ENCODE measurements at places on chromosomes 7 and 10. TPM values are rescaled to one million over a fixed set of nuclear protein-coding genes. Genes with fewer than 3 reads are reported as not detected.

The BCL7B gene
- total RNA-seq = 12.0 TPM

The ZNF398 gene
- 92.7 TPM for total RNA-seq

The CLCN1 gene
- total RNA-seq = 0.23 TPM

The MACC1 gene
- 14.2 TPM for total RNA-seq

- peak; percentile 45 for DNase-seq
Observed at GRCh38 chr10:35336921-35337823, 863 bp downstream of the CCNY start.

DNA sequence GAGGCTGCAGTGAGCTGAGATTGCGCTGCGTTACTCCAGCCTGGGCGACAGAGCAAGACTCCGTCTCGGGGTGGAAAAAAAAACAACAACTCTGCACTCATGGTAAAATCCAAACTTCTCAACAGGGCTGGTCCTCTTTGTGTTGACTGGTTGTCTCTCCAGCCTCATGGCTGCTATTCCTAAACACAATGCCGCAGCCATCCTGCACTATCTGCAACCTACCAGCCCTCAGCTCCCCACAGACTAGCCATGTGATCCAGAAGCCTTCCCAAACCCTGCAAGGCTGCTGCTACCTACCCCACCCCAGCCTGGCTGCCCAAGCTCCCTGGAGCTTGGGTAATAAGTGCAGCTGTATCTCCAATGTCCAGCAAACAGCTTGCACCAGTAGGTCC, 11.7 kb downstream of the ZYX start:
- no peak for DNase-seq

- DNase-seq = no peak
Observed at GRCh38 chr7:87574630-87575029, 26.1 kb downstream of the ABCB1 start.

DNA sequence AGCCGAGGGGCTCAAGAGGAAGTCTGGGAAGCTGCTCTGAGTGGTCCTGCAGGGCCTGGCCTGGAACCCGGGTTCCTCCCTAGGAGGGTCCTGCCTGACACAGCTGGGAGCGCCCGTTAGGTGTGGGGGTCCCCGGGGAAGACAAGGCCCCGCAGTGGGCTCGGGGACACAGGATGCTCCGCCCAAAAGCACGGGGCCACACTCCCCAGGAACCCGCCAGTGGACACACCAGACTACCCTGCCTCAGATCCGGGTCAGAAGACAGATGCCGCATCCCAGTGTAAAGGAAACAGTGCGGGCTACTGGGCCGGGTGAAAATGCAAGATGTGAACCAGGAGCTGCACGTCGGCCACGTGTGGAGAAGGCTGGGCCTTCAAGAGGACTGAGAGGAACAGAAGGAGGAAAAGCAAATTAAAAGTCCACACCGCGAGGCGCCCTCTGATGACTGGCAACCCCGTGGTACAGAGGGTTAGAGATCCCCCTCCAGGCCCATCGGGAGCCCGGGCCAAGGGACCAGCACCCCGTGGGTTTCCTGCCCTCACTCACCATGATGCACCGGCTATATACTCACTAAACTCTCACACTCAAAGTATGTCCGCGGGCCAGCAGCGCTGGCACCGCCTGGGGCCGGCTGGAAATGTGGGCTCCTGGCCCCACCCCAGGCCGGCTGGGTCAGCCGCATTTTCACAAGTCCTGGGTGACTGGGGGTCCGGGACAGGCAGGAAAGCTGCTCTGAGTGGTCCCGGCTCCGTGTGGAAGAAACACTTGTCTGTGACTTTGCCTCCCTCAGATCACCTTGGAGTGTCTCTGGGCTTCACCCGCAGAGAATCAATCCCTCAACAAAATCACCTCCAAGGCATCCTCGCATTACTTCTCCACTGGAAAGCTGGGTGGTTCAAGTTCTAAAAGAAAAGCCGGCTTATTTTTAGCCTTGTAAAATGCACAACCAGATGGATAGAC, 6.1 kb downstream of the STK32C start:
- DNase-seq = no peak

DNA sequence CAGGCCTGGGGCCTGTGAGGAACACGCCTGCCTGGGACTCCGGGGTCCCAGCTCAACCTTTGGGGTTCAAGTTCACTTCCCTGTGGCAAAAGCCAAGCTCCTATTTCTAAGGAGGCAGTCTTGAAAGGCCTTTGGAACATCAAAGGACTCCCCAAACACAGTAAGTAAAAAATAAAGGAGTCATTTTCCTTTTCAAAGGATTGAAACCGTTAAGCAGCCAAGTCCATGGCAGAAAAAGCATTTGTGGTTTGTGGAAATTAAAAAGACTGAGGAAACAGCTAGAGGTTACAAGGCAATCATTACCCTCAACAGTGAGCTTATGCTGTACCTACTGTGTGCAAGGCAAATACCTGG, 200.8 kb downstream of the MYOF start:
- DNase-seq = peak; percentile 62

- DNase-seq = no peak
Observed at GRCh38 chr10:115866174-115866573, 406.8 kb downstream of the GFRA1 start.

Measured in GM23338 (cell line).